EH (cell line): ENCODE measurements at places on chromosomes 12 and 14.

DNA sequence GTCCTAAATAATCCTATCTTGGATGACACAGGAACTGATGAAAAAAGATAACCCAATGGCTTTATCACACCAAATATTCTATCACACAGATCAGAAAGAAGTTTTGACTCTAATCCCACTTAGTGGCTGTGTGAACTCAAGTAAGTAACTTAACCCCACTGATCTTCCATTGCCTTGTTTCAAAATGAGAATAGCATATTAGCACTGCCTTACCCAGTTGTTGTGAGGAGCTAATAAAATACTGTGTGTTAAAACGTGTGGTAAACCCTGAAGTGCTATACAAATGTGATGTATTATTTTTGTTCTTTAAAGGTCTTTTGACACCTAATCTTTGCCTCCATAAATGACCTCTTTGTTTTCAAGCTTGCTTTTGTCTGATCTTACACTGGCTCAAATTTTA lies 60.9 kb upstream of the ARID2 start:
- no peak for DNase-seq

DNA sequence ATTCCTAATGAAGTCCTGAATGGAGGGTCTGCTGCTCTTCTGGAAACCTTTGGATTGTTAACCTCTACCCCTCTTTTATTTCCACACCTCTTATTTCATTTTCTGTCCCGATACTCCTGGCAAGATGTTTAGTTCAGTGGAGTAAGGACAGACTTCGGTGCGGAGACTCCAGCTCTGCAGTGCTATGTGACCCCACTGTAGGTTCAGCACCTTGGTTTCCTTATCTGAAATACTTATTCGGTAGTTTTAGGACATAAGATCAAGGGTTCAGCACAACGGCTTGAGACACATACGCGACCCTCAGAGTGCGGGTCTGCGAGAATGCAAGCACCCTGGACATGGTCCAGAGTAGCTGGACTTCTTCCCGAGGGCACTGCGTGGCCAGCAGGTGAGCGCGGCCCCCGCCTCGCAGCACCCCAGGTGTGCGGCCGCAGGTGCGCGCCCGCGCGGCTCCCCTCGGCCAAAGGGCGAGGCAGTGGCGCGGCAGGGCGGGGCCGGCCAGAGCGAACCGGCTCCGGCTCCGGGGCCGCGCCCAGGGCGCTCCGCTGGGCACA lies 465 bp upstream of the FGD4 start:
- DNase-seq = no peak

DNA sequence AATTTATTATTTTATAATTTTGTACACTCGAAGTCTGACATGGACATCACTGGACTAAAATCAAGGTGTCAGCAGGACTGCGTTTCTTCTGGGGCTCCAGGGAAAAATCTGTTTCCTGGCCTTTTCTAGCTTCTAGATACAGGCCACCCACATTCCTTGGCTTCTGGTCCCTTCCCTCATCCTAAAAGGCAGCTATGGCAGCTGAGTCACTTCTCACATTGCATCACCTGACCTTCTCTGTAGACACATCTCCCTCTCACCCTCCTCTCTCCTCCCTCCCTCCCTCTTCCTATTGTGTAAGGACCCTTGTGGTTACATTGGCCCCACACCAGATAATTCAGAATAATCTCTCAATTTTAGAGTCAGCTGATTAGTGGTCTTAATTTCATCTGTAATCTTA lies 92.4 kb downstream of the RPS6KA5 start:
- peak; percentile 11 for DNase-seq

DNA sequence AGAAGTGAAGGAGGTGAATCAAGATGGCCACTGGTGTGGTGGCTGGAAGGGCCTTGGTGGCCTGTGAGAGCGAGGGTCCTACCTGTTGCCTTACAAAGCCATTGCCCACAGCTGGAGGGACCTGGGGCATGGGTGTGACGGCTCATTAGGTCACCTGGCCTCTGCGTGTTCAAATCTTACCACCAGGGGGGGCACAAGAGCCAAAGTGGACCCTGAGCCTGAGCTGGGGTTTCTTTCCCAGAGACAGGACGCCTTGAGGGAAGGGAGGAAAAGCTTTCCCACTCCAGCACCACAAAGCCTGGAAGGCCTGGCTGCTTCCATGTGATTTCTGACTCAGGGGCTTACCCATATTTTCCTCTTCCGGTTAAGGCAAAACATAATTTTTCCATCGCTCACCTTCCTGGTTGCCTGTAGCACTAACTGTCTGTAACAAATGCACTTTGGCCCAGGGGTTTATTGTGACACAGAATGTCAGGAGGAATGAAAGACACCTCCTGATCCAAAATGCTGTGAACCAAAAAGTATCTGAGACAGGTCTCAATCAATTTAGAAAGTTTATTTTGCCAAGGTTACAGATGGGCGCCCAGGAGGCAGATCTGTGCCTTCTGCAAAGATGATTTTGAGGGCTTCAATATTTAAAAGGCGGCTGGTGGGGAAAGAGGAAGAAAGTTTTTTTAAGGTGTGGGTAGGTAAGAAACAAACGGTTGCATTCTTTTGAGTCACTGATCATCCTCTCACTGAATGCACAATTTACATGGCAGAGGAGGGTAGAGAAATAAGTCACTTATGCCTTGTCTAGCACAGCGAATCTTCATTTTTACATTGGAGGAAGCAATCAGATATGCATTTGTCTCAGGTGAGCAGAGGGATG lies 4.3 kb upstream of the CD9 start:
- peak; percentile 88 for DNase-seq

DNA sequence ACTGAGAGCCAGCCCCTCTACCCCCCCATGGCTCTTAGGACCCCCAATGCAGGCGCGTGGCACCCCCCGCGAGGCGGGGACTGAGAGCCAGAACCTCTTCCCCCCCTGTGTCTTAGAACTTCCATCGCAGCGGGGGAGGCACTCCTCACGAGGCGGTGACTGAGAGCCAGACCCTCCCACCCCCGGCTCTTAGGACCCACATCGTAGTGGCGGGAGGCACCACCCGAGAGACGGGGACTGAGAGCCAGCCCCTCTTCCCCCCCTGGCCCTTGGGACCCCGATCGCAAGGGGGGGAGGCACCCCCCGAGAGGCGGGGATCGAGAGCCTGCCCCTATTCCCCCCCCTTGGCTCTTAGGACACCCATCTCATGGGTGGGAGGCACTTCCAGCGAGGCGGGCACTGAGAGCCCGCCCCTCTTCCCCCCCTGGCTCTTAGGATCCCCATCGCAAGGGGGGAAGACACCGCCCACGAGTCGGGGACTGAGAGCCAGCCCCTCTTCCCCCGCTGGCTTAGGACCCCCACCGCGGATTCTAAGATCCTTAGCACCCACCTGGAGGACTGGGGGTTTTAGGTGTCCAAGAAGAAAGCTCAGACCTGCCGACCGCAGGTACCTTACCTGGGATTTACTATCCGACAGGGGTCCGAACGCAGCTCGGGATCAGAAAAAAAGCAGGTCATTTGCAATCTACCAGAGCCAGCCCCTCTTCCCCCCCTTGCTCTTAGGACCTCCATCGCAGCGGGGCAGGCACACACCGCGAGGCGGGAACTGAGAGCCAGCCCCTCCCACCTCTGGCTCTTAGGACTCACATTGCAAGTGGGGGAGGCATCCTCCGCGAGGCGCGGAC lies 44.9 kb downstream of the DDX11 start:
- DNase-seq = peak; percentile 14

DNA sequence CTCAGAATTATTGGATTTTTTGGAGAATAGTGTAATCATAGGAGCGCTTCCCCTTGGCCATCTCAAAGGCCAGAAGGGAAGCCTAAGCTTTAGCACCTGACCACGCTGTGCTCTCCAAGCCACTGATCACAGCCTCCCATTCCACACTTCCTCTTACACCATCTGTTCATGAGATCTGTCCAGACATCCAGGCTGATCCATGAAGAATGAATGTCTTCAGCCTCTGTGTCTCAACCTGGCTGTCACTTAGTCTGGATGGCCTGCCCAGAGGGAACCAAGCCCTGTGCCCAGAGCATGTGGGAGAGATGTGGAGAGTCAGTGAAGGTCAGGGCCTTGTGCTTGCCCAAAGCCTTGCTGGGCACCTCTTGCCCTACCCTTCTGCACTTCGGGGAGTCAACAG lies 40.5 kb downstream of the TSPAN11 start:
- DNase-seq = no peak

DNA sequence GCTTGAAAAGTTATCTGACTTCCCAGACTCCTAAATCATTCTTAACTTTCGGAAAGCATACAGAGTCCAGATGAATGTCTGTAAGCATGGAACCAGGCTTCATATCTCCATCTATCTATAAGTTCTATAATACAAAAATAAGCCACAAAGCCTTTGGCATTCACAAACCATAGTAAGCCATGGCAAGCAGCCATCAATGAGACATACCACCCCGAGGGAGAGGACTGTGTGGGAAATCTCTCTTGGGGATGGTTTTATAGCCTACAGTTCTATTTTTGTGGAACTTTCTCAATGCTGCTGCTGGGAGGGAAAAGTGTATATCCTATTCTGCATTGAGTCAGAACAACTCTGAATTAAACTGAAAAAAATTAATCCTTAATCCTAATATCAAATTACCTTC lies 20.4 kb downstream of the EGLN3 start:
- DNase-seq = peak; percentile 8

GRCh38 chr14:38145142-38145541 lies 62.6 kb upstream of the SSTR1 start:
- DNase-seq = no peak

- DNase-seq = peak; percentile 35
Observed at GRCh38 chr12:56007564-56008559, 10.8 kb downstream of the SUOX start.

DNA sequence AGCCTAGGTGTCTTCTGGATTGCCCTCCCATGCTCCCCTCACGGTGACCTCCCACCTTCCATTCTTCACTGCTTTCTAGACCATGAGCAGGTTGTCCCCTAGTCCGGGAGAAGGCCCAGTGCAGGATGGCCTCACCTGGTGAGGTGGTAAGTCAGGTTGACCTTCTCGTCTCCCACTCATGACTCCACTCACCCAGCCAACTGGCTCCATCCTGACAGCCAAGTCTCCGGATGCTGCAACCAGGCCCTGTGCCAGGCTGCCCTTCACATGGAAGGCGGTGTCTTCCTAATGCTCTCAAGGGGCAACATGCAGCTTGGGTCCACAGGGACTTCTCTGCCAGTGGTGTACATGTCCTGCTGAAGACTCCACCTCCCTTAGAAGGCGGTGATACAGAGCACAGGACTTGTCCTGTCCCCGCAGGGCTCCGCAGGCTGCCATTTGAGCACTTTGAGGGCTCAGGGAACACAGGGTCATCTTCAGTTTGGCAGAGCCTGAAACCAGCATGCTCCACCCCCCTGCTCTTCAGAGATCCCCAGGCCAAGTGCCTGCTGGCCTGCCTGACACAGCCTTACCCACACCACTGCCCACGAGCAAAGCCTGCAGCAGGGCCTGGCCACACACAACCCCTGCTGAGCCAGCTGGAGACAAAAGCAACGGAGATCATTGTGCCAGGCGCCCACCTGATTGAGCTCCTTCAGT lies 25.4 kb downstream of the BATF start:
- DNase-seq = no peak

DNA sequence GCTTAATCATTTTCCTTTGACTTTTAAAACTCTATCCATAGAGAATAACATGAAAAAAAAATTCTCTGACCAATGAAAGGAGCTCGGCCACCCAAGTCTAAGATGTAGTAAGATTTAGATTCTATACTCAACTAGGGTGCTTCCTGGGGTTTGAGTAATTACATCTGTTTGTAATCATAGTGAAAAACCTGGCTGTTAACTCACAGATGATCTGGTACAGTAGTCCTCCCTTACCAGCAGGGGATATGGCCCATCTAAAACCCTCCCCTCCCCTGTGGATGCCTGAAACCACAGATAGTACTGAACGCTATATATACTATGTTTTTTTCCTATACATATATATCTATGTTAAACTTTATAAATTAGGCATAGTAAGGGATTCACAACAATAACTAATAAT lies 89.2 kb downstream of the DAAM1 start:
- no peak for DNase-seq

- no peak for DNase-seq
Observed at GRCh38 chr14:103523575-103523954, 935 bp upstream of the CKB start.

DNA sequence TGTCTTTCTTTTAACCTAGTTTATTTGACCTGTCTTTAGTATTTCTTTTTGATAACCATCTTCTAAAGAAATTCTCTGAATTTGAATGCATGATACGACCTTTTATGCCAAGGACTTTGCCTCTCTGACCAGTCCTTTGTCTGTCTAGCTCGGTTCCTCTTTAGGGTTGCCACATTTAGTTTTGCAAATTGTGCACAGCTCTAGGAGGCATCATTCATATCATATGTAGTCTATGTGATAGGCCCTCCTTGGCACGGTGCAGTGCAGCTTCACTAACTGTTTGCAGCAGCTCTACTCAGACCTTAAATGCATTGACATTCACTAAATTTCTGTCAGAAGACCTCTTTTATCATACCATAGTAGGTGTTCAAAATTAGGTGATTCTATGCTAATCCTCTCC lies 75.6 kb downstream of the USP15 start:
- no peak for DNase-seq

DNA sequence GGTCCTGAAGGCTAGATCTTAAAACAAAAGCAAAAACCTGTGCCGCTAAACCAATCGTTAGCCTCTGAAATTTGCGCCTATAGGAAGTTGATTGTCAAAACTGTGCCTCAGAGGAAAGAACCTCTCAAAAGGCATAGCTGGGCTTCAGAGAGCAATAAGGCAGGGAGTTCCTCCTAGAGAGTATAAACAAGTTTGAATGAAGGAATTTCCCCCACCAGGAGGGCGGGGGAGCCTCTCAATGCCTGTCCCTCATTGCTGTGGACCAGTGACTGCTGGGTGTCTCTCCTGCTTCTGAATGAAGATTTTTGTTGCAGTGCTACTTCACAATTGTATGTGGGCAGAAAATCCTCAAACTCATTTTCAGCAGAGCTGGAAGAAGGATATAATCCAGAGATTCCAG lies 88.6 kb downstream of the KCNK10 start:
- DNase-seq = no peak

DNA sequence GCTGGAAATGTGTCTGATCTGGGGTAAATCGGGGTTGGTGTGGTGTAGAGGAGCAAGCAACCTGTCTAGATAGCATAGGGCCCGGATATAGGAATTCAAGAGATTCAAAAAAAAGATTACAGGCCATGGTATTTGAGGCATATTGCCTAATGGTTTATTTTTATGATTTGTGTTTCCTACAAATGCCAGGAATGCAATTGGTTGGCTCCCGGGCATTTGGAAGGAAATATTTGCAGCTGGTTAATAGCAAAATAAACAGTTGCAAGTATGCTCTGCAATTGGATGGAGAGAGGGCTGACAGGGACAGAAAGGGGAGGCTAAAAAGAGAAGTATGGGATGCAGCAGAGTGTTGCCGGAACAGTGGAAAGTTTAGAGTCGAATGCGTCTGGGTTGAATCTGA lies 315.6 kb upstream of the ATP2B1 start:
- DNase-seq = peak; percentile 95

- no peak for DNase-seq
Observed at GRCh38 chr12:22979854-22980469, 355.0 kb downstream of the ETNK1 start.

- DNase-seq = no peak
Observed at GRCh38 chr12:53744130-53744441, 7.7 kb downstream of the CISTR start.
